ENCODE measurements at places on chromosomes 4 and X.

- no peak for DNase-seq
Observed at GRCh38 chrX:39335513-39336235, 534.4 kb downstream of the MID1IP1 start.

GRCh38 chr4:88878642-88879041 is 178.3 kb downstream of the FAM13A start:
- no peak for DNase-seq

DNA sequence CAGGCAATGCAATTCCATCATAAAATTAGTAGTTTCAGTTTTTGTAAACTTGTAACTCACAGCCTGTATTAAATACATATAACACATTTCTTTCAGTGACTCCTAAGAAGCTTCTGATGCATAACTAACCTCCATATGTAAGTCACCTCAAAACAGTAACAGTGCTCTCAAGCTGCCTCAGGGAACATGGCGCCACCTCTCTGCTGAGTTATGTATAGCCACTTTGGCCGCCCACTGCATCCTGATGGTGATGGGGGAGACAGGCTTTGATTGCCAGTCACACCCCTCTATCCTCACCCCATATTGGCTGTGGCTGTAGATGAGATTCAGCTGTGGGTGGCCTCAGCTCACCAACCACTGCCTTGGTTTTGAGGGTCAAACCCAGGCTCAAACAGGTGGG is 54.3 kb downstream of the LRBA start:
- peak; percentile 61 for DNase-seq

GRCh38 chrX:108993909-108994308 is 257.5 kb upstream of the IRS4 start:
- no peak for DNase-seq

- no peak for DNase-seq
Observed at GRCh38 chr4:48035952-48036351, 19.4 kb downstream of the NIPAL1 start.

- no peak for DNase-seq
Observed at GRCh38 chr4:94516067-94516466, 64.3 kb downstream of the PDLIM5 start.

DNA sequence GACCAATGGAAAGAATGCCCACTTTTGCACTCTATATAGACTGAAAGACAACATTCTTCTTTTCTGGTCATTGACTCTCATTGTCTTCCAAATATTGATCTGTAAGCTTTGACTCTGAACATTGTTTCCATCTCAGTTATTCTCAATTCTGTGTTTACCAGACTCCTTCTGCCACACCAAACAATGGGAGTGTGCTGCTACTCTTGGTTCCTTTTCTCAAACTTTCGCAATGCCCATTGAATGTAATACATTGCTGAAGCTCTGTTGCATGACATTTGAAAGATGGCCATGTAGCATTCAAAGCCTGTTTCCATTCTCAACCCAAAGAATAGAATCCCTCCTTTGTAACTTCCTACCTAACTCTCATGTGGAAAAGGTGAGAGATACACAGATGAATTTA is 136.2 kb downstream of the BTC start:
- DNase-seq, result no peak

DNA sequence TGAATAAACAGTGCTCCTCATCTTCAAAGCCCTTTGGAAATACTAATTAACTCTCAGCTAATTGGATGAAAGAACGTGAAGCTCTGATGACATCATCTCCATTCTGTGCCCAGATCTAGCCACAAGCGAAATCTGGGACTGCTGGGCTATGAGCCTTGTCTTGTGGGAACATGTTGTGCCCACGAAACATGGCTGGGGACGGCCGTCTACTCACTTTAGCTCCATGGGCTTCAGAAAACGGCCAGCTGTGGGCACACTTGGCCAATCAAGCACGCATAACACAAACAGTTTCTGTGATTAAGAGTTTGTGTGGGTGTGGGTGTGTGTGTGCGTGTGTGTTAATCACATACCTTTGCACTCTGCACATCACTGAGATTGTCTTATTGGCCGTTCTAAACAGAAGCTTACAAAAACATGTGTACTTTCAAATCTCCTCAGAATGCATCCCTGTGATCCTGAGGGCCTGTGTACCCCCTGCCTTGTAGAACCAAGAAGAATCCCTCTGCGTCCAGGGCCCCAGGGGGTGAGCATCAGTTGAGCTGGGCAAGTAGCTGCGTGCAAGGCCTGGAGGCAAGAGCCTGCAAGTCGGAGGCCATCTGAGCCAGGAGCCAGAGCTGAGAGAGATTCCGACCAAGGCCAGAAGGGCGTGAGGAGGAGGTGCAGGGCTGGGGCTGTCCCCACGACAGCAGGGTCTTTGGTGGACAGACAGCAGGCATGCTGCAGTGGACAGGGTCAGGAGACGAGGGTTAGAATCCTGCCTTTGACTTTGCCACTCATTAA is 18.7 kb upstream of the ZNF185 start:
- DNase-seq, result no peak

GRCh38 chrX:72019487-72019886 is 108.8 kb downstream of the NHSL2 start:
- DNase-seq, result no peak

DNA sequence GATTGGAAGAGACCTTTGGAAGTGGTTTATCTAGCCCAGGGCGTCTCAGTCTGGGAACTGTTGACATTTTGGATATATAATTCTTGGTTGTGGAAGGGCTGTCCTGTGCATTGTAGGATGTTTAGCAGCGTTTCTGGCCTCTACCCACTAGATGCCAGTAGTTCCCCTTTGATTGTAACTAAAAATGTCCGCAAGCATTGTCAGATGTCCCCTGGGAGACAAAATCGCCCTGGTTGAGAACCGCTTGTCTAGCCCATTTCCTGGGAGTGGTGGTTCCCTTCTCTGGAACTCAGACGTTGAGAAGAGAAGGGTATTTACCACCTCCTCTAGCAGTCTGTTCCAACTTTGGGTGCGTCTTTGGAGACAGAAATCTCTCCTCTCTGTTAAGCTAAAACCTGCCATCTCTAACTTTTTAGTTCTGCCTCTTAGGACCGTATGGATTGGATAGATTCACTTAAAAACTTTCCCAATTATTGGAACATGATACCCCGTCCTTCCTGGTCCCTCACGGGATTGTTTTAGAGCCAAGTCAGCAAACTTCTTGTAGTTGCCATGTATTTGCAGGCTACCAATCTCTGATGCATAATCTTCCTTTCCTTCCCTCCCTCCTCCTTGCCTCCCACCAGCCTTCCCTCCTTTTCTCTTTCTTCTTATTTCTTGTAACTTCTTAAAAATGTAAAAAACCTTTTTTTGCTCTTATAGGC is 13.9 kb downstream of the TMEM165 start:
- DNase-seq, result no peak

DNA sequence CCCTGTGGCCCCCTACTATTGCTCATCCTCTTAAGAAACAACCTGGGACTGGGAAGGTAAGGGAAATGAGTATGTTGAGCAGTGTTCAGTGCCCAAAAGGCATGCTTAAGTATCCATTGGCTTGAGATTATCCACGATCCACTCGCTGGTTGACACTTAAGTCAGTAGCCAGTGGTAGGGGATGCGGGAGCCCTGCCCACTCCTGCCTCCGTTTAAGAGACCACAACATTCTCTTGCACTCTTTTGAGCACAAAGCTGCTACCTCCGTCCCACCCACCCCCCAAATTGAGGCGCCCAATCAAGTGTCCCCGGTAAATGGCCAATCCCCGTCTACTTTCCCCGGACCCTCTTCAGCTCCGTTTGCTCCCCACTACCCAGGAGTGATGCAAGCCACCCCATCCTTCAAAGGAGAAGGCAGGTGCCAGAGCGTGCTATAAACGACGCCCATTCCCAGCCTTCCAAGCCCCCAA is 25.0 kb downstream of the UTP14A start:
- DNase-seq, result no peak

DNA sequence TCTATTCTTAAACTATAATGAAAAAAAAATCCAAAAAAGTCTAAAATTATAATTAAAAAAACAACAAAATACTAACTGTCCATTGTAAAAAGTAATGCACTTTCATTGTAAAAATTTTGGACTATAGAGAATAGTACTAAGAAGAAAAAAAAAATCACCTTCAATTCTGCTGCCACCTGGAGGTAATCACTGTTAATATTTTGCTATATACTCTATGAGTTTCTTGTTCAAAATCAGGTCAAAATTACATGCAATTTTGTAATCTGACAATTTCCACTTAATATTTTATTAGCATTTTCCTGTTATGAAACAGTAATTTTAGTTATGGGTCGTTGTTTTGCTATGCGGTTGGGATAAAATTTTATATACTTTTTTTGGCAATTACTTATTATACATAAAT is 62.0 kb downstream of the HTT start:
- DNase-seq, result no peak

DNA sequence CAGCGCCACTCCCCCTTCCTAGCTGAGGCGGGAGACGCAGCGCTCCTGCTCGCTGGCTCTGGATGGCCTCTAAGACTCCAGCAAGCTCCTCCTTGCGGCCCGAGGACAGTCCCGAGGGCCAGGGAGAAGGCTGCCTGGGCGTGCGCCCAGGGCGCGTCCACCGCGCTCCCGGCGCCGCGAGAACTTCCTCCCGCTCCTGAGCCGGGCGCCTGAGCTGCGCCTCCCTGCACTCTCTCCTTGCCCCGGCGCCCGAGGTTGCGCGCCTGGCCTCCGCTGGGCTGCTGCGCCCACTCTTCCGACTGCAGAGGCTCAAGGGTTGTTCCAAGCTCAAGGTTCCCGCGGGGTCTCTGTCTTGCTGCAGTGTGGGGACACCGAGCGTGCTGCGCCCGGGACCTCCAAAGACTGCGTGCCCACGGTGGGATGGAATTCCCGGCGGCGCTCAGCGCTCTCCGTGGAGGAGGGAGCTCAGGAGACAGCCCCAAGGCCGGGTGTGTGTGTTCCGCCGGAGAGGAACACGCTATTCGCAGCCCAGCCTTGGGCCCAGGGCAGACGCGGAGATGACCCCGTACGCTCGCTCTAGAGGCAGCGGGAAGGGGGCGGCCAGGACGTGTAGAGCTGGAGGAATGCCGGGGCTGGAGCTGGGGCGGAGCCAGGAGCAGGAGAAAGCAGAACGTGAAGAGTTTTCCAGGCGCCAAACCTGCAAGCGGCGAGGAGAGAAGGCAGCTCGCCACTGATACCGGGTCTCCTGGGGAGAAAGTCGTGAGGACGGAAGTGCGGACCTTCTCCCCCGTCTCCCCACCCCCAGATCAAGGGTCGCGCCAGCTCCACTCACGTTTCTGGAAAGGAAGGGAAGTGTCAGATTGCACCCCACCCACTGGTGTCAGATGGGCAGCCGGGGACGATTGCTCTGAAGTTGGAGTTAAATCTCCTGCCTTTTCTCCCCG is at the start of gene ARHGAP6:
Gene ARHGAP6 (minus strand): TSS at position 753 of the 944 bp plus-strand sequence. CDS start 1,092 bp downstream, outside the sequence.
- DNase-seq, result no peak

DNA sequence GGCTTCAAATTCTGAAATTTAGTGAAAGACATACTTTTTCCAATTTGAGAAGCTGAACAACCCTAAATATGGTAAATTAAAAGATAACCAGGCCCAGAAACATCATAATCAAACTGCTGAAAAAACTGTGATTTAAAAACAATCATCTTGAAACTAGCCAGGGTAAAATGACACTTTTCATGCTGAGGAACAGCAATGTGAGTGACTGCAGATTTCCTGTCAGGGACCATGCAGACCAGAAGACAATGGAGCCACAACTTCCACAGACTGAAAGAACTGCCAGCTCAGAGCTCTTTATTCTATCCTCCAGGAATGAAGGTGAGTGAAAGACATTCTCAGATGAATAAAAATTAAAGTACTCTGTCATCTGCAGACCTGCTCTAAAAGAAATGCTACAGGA is 73.3 kb downstream of the NAT8L start:
- peak; percentile 12 for DNase-seq

DNA sequence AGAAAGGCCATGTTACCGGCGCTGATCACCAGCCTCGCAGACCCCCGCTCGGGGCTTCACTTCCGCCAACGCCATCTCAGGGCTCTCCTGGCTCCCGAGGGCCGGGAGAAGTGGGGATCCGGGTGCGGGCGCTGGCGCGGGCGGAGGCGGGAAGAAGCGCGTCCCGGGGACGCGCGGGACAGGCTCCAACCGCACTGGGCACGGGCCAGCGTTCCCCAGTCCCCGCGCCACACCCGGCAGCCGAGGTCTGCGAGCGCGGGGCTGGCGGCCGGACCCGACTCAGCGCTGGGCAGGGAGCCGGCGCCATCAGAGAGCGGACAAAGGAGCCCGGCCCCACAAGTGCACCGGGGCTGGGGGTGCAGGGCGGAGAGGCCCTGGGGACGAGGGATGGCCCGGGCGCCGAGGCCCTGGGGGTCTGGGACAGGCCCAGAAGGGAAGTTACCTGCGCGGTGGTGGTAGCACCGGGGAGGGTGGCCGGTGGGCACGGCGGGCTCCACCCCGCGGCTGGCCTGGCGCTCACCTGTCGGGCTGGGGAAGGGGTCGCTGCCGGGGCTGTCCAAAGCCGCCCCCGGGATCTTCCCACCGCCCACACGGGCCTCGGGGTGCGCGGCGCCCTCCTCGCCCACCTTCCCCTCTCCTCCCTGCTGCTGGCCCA is 449 bp downstream of the CTPS2 start:
- no peak for DNase-seq

GRCh38 chrX:133847340-133847994 is 137.9 kb downstream of the GPC3 start:
- DNase-seq, result no peak

DNA sequence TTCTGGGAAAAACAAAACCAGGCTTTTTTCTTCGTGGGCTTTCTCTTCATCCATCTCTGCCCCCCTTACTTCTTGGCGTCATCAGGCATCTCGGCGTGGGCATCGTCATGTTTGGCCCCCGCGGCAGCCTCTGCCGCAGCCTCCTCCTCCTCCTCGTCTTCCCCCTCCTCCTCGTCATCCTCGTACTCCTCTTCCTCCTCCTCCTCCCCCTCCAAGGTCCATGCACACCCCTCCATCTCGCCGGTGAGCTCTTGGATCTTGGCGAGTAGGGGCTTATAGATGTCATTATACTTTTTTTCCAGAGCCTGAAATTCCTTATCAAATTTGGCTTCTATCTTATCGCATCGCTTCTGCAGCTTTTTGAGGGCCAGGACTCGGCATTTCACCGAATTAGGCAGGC is 488 bp downstream of the NAP1L5 start:
- peak; percentile 21 for DNase-seq

GRCh38 chrX:123731987-123732669 is 724 bp downstream of the THOC2 start:
- DNase-seq, result peak; percentile 6

DNA sequence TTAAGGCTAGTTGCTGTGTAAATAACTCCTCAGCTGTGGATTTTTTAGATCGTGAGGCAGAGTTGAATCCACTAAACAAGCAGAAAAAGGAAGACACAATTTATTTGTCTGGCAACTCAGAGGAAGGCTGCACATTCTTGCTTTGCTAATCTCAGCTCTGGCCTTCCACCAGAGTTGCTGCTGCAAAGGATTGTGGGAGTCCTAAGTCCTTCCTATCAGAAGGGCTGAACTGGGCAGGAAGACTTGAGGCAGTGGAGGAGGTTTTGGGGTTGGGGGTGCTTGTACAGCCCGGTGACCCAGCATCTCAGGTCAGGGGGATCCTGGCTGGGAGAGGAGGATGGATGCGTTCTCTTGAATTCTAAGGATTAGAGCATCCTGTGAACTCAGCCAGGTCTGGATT is 11.0 kb upstream of the VSIG1 start:
- DNase-seq, result no peak

DNA sequence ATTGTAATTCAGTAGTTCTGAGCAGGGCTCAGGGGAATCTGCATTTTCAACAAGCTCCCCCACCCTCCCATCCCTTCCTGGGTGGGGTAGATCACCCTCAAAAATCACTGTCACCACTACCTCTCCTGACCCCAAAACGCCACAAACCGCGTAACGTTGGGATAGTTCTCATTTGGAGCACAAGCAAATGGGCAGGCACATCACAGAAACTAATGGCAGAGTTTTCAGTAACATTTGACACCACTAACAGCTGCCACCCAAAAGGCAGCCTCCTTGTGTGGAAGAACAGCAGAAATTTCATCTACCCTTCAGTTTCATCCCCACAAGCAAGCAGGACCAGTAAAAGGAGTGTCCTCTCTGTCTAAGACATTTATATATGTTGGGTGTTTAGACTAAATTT is 132.7 kb downstream of the PALLD start:
- no peak for DNase-seq
